ENCODE measurements at places on chromosomes 12 and 14. TPM values are rescaled to one million over a fixed set of nuclear protein-coding genes. Genes with fewer than 3 reads are reported as not detected.

The BEST3 gene
- 0.32 TPM for total RNA-seq

The DDHD1 gene
- 9.0 TPM for total RNA-seq

The PLD4 gene
- total RNA-seq, result 0.75 TPM

The MYO1H gene
- 0.24 TPM for total RNA-seq

The ARHGEF25 gene
- total RNA-seq, result 10.1 TPM

The KERA gene
- total RNA-seq, result not detected

The DNAJC22 gene
- 0.54 TPM for total RNA-seq

The ANO4 gene
- total RNA-seq, result 0.12 TPM

The METAP2 gene
- total RNA-seq, result 55.8 TPM

The TAS2R46 gene
- total RNA-seq, result not detected

The CSRNP2 gene
- total RNA-seq, result 18.6 TPM

The FGF23 gene
- 0.10 TPM for total RNA-seq

The WNT5B gene
- 1.00 TPM for total RNA-seq

The OR4E2 gene
- not detected for total RNA-seq
